ENCODE measurements at places on chromosomes 7 and 10.
A peak's percentile ranks its signal among the peaks of the same experiment; 100 is the strongest.

GRCh38 chr7:74013539-74014272, 14.3 kb upstream of the ELN start:
- DNase-seq: no peak

DNA sequence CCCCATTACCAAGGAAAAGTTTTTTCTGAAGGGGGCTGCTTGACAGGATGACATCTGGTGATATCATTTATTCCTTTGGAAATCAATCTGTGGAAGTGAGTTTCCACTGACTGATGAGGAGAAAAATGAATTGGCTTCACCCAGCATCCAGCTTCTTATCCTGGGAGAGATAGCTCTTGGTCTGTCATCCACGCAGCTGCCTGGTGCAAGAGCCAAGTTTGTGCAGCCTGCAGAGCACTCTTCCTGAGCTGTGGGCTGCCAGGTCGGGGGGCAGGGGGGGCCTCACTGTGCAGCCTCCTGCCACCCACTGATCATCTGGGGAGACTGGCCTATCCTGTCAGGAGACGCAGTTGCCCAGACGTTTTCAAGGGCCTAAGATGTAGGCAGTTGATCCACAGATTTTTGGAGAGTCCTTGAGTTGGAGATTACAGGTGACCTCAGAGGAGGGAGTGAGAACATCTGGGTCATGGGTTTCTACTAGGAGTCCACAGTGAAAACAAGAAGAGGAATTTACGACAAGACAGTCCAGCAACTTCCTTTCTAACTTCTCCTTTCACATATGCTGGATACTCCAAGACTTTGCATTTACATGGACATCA, 75.4 kb downstream of the EGFR start:
- DNase-seq: no peak

GRCh38 chr7:1977876-1978441, 254.8 kb downstream of the MAD1L1 start:
- no peak for DNase-seq

- no peak for DNase-seq
Measured at GRCh38 chr7:128053023-128053422, 21.8 kb upstream of the LRRC4 start.

GRCh38 chr7:668139-668931, 58.2 kb upstream of the DNAAF5 start:
- DNase-seq: no peak

DNA sequence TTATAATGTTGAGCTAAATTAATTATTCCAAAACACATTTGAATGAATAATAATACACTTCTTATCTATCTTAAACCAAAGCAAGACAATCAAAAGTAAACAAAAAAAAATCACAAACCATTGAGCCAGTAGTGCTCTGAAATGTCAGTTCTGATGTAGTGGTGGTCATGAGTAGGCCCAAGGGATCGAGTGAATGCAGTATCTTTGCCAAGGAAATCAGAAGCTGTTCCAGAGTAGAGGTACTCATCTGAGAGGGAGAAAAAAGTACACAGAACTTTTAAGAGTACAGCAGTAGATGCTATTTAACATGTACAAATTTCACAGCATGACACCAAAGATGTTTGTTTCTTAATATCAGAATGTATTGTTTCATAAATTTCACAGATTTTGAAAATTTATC, 121.5 kb downstream of the SEMA3D start:
- no peak for DNase-seq

GRCh38 chr10:98487649-98488048, 40.9 kb upstream of the HPS1 start:
- DNase-seq: no peak

- no peak for DNase-seq
Measured at GRCh38 chr7:100908512-100908911, 12.8 kb upstream of the ACHE start.

- DNase-seq: peak; percentile 27
Measured at GRCh38 chr10:60964257-60965235, 20.6 kb upstream of the RHOBTB1 start.

DNA sequence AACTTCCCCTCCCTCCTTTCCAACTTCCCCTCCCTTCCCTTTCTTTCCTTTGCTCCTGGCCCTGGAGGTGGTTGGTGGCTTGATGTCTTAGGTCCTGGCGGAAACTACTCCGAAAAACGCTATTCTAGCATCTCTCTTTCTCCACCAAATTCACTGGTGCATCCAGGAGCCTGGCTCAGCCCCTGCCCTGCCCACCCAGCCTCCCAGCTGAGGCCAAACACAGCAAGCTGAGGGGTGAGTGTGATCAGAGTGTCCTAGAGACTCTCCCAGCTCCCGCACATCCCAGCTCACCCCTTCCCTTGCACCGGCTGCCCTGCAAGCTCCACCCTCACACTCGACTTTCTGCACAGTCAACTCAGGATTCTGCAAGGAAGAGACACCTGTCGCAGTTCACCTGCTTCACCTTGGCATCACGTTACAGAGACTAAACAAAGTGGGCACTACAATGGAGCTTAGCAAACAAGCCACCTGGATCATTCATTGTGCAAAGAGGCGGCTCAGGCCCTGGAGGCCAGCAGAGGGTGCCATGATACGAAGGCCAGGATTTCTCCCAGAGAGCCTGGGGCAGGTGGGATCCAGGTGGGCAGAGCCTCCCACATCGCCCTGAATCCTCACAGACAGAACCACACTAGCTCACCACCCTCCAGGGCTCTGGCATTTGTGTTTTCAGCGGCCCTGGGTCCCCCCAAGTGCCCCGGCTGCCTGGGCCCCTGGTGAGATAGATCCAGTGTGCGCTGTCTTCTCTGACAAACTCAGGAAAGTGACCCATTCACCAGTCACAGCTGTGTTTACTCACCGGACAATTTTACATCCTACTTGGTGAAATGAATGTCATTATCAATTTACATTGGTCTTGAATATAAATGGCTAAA, 169.6 kb downstream of the TCERG1L start:
- no peak for DNase-seq

GRCh38 chr7:15341817-15342216, 220.0 kb downstream of the AGMO start:
- DNase-seq: no peak

DNA sequence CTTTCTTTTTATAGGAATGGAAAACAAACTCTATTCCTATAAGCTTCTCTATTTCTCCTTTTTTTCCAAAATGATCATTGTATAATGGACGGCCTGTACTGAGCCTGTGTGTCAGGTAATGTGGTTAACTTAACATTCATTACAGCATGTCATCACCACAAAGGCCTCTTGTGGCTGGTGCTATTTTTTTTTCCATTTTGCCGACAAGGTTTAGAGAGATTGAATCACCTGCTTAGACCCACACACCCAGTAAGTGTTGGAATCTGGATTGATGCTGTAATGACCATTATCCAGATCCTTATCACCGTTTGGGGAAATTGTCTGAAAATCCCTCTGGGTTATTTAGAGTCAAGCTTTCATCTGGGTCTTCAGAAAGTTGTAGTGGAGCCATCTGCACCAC, 18.5 kb downstream of the AKR1B15 start:
- no peak for DNase-seq

DNA sequence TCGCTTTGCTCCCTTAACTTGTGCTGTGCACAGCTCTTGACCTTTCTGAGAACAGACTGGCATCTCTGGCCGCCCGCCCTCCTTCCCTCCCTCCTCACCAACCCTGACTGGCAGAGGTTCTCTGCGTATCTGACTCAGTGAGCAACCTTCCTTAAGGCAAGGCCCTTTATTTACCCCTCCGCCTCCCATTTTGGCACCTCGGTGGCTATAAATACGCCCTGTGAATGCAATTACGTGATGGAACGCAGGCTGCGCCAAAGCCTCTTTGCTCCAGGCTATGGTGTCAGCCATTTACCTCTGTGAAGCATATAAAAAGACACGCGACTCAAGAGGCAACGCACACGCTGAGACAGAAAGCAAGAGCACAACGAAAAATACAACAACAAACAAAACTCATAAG, 764.3 kb downstream of the SUGCT start:
- DNase-seq: no peak

DNA sequence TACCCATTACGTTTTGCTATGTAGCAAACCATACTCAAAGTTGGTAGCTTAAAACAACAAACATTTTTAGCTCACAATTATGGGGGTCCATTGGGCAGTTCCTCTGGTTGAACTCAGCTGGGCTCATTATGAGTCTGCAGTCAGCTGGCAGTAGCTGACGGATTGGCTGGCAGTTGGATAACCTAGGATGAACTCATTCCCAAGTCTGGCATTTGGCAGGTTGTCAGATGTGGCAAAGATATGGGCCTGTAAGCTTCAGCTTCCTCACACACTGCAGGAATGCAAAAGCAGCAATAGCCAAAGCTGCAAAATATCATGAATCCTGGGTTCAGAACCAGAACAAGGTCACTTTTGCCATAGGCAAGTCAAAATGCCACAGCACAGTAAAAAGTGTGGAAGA, 412.2 kb upstream of the SORCS1 start:
- DNase-seq: no peak

DNA sequence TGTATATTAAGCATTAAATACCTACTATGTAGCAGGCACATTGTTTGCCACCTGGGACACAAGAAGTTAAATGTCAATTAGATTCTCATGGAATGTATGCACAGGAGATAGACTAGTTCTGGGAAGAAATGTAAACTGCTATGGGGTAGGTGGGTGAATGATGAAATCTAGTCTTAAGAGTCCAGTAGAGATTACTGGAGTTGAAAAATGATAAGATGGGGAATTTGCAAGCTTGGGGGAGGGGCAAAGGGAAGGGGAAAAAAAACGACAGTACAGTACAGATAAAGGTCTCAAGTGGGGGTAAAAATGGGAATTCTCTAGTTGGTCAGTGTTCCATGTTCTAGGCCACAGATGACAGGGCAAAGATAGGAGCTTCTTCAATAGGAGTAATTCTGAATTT, 94.4 kb downstream of the ATE1 start:
- no peak for DNase-seq

- no peak for DNase-seq
Measured at GRCh38 chr7:32047075-32047474, 23.1 kb downstream of the PDE1C start.

DNA sequence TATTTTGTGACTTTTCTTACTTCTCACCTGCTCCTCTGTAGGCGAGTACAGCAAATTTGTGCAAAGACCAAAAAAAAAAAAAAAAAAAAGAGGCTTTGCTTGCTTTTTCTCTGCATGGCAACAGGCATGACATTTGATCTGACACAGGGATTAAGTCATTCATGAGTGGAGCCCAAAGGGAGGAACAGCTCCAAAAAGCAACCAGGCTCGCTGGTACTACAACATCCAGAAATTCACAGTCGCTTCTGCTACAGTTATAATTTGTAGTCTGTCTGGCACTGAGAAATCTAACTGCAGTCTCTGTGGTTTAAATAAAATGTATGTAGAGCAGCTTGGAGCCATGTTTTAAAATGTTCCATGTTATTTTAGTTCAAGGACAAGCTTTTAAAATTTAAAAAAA, 31.7 kb downstream of the MKX start:
- no peak for DNase-seq

DNA sequence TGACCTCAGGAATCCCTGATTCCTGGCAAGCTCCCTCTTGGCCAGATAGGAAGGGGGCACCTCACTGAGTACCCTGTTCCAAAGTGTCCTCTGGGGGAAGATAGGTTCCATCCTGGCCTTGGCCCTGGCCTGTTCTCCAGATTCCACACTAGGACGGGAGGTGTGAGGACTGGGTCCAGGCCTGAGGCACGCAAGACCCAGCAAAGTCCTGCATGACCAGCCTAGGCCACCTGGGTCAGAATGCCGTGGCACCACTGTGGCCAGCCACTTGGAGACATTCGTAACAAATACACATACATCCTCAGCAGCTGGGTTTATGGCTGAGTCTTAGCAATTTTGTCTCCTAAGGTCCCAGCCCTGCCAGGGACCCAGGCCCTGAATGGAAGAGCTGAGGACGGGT, 23.3 kb upstream of the TLX1 start:
- no peak for DNase-seq

DNA sequence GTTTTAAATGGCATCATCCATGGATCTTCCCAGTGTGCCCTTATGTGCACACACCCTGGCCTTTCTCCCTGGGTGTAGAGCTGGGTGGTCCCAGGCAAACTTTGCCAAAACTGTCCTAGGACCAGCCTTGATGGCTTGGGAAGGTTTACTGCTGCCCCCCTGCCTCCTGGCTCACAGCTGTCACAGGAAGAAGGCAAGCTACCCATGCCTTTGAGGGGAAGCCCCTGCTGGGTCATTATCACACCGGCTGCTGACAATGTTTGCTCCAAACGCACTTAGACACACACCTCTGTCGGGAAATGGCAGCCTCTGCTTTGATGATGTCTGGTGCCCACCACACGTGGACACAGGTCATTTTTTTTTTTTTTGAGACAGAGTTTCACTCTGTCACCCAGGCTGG, 25.2 kb upstream of the FIGNL1 start:
- no peak for DNase-seq

- DNase-seq: no peak
Measured at GRCh38 chr10:116611153-116611545, 9.6 kb upstream of the PNLIPRP2 start.

- no peak for DNase-seq
Measured at GRCh38 chr10:116877391-116877790, 28.1 kb downstream of the ENO4 start.

- no peak for DNase-seq
Measured at GRCh38 chr7:56009695-56010094, 41.5 kb downstream of the PSPH start.

GRCh38 chr7:38311329-38311937, 38.0 kb upstream of the TARP start:
- DNase-seq: no peak

GRCh38 chr7:97667359-97667758, 64.5 kb upstream of the TAC1 start:
- no peak for DNase-seq

GRCh38 chr10:17961551-17962422, 10.1 kb downstream of the SLC39A12 start:
- no peak for DNase-seq

DNA sequence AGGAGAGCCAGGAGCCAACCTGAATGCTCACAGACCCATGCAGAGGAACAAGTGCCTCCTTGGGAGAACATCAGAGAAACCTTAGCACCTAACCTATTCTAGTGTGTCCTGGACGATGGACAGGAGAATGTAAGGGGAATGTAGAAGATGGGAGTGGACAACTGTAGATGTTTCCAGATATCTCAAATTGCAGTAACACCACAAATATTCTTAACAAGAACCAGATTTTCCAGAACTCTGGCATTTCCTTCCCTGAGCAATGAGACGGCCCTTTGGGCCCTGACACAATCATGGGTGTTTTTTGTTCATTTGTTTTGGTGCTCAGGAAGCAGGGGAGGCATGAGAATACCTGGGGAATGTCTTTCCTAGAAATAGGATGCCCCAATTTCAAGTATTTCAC, 196.1 kb upstream of the PRSS1 start:
- no peak for DNase-seq

- DNase-seq: no peak
Measured at GRCh38 chr7:93559639-93560491, 14.7 kb downstream of the CALCR start.

GRCh38 chr10:89283936-89284475, 17.8 kb upstream of the IFIT2 start:
- DNase-seq: no peak

DNA sequence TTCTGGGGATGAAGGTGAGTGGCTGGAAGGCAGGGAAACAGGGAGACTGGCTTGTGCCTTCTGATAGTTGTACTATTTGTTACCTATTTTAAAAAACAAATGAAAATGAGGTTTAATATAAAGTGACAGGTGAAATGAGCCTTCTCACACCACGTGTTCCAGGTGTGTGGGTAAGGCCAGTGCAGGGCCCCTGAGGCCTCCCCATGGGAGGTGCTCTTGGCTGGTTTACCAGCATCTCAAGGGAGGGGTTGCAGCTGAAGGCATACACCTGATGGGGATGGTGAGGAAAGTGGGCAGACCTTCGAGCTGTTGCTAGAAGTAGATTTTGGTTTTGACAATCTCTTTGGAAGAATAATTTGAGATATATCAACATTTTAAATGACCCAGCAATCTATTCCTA, 103.6 kb downstream of the ARHGAP22 start:
- no peak for DNase-seq

Measured in stimulated activated CD4-positive, alpha-beta T cell treated with anti-CD3 and anti-CD28 coated beads, Interleukin-2, amount 100 ng/mL, for 48 hours (primary cell).